ENCODE measurements at places on chromosomes 6 and 20.
A peak's percentile ranks its signal among the peaks of the same experiment; 100 is the strongest.

DNA sequence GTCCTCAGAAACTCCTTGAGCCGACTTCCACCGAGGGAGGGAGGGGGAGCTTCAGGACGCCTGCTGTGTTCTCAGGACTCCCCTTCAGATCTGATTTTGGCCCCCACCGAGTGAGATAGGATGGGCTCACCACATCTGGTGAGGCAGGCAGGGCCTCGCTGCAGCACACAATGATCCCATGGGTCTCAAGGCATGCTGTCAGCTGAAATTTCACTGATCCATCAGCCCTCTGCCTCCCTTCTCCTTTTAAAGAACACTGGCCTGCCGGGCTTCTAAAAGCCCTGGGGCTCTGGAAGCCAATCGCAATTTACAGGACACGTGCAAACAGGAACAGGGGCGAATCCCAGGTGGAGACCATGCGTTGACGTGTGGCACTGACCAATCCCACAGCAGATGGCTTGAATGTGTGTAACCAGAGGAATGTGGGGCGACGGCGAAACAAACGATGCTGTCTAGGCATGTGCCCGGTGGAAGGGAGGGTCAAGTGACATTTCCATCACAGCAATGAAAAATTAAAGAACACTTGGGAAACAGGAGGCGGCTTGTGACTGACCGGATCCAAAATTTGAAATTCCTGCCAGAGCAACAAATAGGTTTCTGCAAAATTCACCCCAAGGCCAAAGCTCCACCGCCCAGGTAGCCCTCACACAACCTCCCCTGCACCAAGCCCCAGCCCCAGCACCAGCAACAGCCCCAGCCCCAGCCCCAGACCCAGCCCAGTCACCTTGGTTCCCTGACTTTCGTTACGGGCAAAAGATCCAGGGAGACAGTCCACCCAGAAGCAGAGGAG, 167.1 kb upstream of the ZNF337 start:
- no peak for DNase-seq

- no peak for DNase-seq
Measured at GRCh38 chr6:53119349-53119748, 29.3 kb downstream of the GCM1 start.

- no peak for DNase-seq
Measured at GRCh38 chr6:52074155-52074554, 13.3 kb downstream of the PKHD1 start.

GRCh38 chr6:21665392-21666200, 72.0 kb downstream of the SOX4 start:
- DNase-seq: no peak

- no peak for DNase-seq
Measured at GRCh38 chr6:43359381-43359780, 10.1 kb downstream of the ZNF318 start.

GRCh38 chr20:64156136-64156885, 7.9 kb upstream of the MYT1 start:
- DNase-seq: no peak

- DNase-seq: no peak
Measured at GRCh38 chr6:123655521-123656306, 19.0 kb upstream of the TRDN start.

GRCh38 chr6:12163149-12163548, 127.0 kb upstream of the EDN1 start:
- DNase-seq: no peak

GRCh38 chr6:88013554-88013953, 34.1 kb upstream of the SPACA1 start:
- DNase-seq: no peak

- no peak for DNase-seq
Measured at GRCh38 chr20:48834278-48834677, 6.5 kb upstream of the PREX1 start.

GRCh38 chr6:45378334-45378926, 696 bp upstream of the SUPT3H start:
- no peak for DNase-seq

GRCh38 chr20:62642666-62643520, 590 bp downstream of the SLCO4A1 start:
- no peak for DNase-seq

GRCh38 chr6:39951716-39952115, 17.5 kb upstream of the MOCS1 start:
- DNase-seq: no peak

GRCh38 chr6:138797806-138798446, 2.0 kb downstream of the ECT2L start:
- DNase-seq: no peak

DNA sequence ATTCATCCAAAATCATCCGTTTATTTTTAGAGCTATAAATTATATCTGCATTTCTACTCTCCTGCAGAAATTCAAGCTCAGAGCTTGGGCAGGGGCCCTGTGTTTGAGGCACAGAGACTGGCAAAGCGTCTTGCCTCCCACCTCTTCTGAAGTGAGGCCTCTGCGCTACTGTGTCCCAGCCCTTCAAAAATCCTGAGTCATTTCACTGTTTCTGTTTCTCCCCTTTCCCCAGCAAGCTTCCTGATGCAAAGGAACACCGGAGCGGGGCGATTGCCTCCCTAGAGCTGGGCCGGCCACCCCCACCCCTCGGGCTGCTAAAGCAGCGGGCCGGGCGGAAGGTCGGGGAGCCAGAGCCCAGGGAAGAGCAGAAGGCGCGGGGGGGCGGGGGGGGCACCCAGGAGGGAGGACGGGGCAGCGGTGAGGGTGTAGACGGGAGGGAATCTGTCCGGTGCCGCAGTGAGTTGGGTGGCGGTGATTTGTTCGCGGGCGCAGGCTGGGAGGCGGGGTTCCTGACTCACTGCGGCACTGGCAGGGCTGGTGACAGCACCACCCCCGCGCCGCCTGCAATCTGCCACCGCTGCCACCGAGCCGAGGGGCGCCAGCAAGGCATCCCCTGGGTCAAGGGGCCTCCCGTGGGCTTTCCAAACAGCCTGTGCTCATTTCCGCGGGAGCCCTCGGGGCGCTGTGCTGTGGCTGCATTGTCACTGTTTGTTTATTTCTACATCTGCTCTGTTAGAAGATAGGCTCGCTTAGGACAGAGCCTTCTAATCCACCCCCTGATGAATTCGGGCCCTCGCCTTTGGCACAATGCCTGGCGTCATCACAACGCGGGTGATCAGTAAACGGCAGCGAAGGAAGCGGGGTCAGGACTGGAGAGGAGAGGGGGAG, 46.5 kb upstream of the SNAP25 start:
- no peak for DNase-seq

DNA sequence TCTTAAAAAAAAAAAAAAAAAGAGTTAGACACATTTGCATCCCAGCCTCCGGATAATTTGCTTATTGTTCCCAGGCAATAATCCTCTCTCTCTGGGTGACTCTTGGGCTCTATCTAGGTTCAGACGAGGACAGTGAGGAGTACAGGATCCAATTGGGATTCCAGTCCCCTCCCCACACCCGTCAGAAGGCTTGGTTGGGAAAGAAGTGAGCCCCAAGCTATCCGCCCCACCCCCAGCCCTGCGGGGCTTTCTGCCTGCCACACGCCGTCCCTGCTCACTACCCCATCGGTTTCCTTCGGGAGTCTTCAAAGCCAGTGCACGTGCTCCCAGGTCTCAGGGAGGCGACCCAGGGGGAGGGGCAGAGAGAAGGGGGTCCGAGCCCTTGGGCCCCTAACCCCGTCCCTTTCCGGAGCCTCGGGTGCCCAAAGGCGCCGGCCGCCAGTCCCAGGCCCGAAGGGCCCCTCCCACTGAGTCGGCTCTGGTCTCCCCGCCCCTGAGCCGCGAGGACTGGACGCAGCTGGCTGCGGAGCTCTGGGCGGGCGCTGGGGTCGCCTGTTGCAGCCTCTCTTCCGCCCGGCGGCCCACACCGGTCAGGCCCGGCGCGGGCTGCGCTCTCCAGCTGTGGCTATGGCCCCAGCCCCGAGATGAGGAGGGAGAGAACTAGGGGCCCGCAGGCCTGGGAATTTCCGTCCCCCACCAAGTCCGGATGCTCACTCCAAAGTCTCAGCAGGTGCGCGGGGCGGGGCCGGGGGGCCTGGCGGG, 2.5 kb downstream of the MYMX start:
- DNase-seq: peak; percentile 33

DNA sequence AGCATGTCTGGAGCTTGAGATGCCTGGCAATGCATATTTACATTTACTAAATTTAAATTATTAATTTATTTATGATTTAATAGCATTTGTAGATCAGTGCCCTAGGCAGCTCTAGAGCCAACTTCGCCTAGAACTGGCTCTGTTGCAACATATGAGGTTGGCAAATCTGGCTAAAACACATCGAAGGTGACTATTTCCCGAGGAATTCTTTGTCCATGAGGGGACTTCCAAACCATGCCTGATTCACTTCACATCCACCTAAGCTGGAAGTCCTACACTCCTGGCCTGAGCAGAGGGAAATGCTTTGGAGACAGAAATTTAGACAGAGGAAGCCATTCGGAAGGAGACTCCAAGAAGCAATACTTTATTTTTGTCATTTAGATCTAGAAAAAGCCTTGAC, 211.0 kb upstream of the ARG1 start:
- DNase-seq: no peak

DNA sequence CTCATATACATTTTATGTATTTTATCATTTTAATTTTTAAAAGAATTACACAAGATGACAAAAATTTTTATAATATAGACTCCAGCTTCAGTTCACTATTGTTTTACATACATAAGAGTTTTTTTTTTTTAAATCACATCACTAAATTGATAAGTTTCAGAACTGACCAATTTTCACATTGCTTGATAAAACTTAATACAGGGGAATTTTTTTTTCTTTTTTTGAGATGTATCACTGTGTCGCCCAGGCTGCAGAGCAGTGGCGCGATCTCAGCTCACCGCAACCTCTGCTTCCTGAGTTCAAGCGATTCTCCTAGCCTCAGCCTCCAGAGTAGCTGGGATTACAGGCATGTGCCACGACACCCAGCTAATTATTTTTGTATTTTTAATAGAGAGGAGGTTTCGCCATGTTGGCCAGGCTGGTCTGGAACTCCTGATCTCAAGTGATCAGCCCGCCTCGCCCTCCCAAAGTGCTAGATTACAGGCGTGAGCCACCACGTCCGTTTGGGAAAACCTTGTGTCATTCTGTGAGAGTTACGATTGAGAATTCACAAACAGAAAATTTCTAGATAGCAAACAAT, 36.6 kb upstream of the BTN3A2 start:
- no peak for DNase-seq

GRCh38 chr6:15922510-15923250, 206.2 kb upstream of the MYLIP start:
- no peak for DNase-seq

Data from cortex of kidney (tissue), 1 donor.